ENCODE measurements at places on chromosomes 13 and 19. TPM values are rescaled to one million over a fixed set of nuclear protein-coding genes. Genes with fewer than 3 reads are reported as not detected.

Gene NUMBL
- 13.5 TPM for polyA plus RNA-seq

Gene NCR1
- polyA plus RNA-seq: 1.5 TPM

Gene LILRA5
- polyA plus RNA-seq: not detected

DNA sequence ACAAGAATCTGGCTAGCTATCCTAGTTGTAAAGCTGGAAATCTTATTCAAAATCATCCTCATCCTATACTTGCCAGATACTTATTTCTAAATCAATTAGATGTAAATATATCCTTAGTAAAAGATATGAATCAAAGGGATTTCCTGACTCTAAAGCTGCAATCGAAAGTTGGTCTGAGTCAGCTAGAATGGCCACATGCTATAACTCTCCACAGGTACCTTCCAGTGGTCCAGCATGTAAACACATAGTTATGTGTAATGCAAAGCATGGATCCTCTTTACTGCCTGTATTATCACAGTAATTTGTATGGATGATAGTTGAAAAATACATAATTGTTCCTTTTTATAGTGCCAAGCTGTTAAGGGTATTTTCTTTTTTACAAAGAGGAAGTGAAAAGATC is 27.4 kb downstream of the SLITRK6 start:
- H3K27ac ChIP-seq: no peak overlapping the region
- H3K4me1 ChIP-seq: no peaks in the 10 kb centered on the region
- DNase-seq: no peak
- no peaks in the 10 kb centered on the region for H3K27me3 ChIP-seq
- H3K4me3 ChIP-seq: no peak overlapping the region
